ENCODE measurements at places on chromosomes 4 and X. TPM values are rescaled to one million over a fixed set of nuclear protein-coding genes. Genes with fewer than 3 reads are reported as not detected.

GRCh38 chr4:27000820-27001219 is 140.2 kb downstream of the STIM2 start:
- H3K27me3 ChIP-seq = no peaks in the 10 kb centered on the region
- H3K4me1 ChIP-seq = no peaks in the 10 kb centered on the region

DNA sequence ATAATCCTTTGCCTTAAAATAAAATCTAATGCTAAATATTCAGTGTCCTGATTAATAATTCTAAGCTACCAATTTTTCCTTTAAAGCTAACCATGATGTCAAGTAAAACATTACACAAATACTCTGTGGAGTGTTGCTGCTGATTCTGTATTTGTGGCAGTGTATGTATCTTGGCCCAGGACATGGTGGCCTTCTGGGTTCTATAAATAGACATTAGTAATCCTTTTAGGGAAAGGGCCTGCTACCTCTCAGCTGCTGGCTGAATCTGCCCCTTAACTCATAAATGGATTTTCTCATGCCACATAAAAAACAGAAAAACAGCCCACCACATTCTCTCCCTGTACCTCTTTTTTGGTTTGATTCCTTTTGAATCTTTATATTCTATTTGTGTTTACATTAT is 1.2 kb upstream of the XK start:
- no peak for DNase-seq
- H3K4me3 ChIP-seq = no peak overlapping the region
- no peaks in the 10 kb centered on the region for H3K4me1 ChIP-seq
- H3K36me3 ChIP-seq = no peaks in the 10 kb centered on the region

DNA sequence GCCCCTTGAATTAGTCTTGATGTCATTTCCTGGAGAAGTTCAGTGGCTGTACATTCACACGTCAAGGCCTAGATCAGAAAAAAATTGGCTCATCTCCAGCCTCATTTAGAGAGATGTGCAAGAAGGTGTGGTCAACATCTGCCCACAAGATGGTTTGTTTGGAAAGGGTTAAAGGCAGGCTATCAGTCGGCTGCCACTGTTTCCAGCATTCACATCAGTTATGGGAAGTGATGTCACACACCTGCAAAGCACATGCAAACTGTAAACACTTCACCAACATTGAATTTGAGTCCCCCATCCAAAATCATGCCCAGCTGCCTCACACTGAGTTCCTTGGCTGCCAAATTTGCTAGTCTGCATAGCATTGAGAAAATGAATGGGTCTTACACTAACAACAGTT is 498.3 kb upstream of the INTU start:
- H3K27me3 ChIP-seq = no peaks in the 10 kb centered on the region
- no peak for DNase-seq
- no peaks in the 10 kb centered on the region for H3K4me1 ChIP-seq
- H3K36me3 ChIP-seq = no peaks in the 10 kb centered on the region
- no peak overlapping the region for H3K4me3 ChIP-seq

DNA sequence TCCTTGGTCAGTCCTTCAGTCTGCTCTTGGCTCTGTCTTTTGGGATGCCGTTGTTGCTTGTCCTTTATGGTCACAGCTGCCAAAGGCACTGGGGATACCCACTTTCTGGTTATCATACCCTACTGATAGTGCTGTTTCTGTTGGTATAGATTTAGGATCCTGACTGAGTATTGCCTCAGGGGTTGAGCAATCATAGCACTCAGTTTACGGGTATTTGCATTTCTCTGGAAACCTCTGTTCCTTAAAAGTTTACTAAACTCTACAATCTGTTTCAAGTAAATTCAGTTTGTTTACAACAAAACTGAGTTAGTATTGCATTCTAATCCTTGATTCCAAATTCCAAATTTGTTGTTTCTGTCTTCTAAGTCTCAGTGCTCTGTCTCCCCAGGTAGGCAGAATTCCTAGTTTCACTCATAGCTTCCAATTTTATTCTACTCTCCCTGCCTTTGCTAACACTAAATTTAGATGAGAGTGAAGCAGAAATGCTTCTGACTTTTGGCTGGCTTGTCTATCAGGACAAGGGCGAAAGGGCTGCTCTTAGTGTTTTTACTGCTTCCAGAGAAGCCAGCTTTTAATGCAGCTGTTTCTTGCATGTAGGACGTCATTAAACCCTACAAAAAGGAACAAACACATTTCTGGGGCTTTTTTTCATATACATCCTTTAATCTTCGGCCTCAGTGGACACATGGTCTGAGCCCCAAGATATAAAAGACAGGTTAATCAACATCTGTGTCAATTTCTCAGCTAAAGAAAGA is 17.2 kb upstream of the TET2 start:
- no peaks in the 10 kb centered on the region for H3K36me3 ChIP-seq
- no peaks in the 10 kb centered on the region for H3K4me1 ChIP-seq
- H3K27ac ChIP-seq = no peak overlapping the region
- DNase-seq = no peak
- H3K27me3 ChIP-seq = no peaks in the 10 kb centered on the region

DNA sequence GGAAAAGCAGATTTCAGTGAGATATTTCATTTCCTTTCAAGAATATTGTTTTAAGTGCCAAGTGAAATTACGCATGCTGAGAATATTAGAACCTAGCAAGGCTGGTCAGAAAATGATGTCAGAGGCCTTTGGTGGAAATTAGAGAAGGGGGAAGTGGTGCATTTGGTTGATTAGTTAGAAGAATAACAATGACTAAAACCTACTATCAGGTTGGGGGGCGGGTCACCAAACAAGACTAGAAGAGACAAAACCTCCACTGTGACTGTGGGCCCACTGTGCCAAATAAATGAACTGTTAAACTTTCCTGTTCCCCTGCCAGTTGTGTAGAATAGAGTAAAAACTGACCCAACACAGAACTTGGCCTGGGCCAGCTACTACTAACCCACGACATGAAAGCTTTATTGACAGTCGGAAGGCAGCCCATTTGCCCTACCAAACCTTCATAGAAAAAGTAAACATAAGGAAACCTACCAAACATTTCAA is 2.9 kb downstream of the RAPGEF2 start:
- H3K4me1 ChIP-seq = peaks cover 34% of the 10 kb centered on the region
- H3K27ac ChIP-seq = peak overlapping the region; percentile 87
- H3K27me3 ChIP-seq = no peaks in the 10 kb centered on the region
- H3K36me3 ChIP-seq = peaks cover 5% of the 10 kb centered on the region
- no peak for DNase-seq

GRCh38 chr4:124703154-124703553 is 9.4 kb downstream of the ANKRD50 start:
- H3K27ac ChIP-seq = no peak overlapping the region
- no peaks in the 10 kb centered on the region for H3K27me3 ChIP-seq
- no peak overlapping the region for H3K4me3 ChIP-seq
- DNase-seq = no peak
- H3K4me1 ChIP-seq = peaks cover 57% of the 10 kb centered on the region

DNA sequence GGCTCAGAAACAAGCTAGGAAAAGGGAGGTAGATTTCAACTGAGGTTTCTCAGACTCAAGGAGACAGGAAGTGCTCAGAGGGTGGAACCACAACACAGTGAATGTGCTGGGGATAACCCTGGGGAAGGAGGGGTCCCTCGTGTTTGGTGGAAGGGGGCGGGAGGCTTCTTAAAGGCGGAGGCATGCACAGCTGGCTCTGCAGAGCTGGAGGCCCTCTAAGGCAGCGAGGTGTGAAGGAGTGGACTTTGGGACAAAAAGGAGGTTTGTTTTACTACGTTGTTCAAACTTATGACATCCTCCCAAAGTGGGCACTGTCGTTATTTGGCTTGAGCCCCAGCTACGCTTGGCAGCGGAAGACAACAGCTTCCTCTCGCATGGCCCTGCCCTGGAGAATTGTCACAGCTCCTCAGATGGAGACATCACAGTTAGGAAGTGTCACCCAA is 21.7 kb upstream of the MTM1 start:
- no peak overlapping the region for H3K27ac ChIP-seq
- H3K27me3 ChIP-seq = peaks cover 11% of the 10 kb centered on the region
- no peaks in the 10 kb centered on the region for H3K36me3 ChIP-seq
- H3K4me3 ChIP-seq = no peak overlapping the region
- DNase-seq = no peak

The TLR2 gene
- 0.23 TPM for total RNA-seq

The NOX1 gene
- not detected for total RNA-seq

The GLRA2 gene
- not detected for total RNA-seq

The POU3F4 gene
- not detected for total RNA-seq

The COX7B2 gene
- not detected for total RNA-seq

The FRYL gene
- total RNA-seq = 52.3 TPM

All from MCF 10A (cell line).